Activated CD8-positive, alpha-beta memory T cell treated with anti-CD3 and anti-CD28 coated beads, Interleukin-2, amount 10 ng/mL, durations not matched to agents 7 days and 5 days (primary cell): ENCODE measurements at places on chromosomes 3 and 15. TPM values are rescaled to one million over a fixed set of nuclear protein-coding genes. Genes with fewer than 3 reads are reported as not detected.

DNA sequence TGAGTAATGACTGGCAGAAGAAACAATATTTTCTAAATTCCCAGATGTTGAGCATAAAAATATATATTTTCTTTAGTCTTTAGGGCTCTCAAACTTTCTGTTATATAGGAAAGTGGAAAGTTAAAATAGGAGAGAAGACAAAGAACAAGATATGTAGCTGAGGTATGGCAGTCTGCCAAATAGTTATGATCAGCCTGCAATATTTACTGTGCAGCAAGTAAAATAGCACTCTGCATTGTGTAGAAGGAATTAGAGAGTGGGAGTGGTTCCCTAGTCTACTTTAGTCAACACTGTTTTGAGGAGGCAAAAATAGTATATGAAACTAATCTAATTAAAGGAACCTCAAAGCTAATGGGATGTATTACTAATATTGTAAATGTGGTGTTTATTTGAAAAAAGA lies 978.1 kb upstream of the ALCAM start:
- DNase-seq = no peak
- H3K36me3 ChIP-seq = no peaks in the 10 kb centered on the region
- H3K4me3 ChIP-seq = no peak overlapping the region
- H3K27me3 ChIP-seq = no peaks in the 10 kb centered on the region

DNA sequence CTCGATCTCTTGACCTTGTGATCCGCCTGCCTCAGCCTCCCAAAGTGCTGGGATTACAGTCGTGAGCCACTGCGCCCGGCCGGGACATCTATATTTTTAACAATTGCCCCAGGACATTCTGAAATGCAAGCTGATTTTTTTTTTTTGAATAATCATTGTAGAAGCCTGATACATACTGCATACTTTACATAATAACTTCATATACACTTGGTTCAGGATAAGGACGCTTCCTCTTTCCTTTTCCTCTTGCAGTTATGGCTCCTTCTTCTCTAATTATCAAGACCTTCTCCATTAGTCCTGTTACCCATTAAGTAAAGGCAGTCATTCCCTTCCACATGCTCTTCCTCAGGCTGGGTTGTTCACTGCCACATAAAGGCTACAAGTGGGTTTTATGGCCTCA lies 58.3 kb downstream of the SLCO3A1 start:
- no peak overlapping the region for H3K27ac ChIP-seq
- peaks cover 2% of the 10 kb centered on the region for H3K4me1 ChIP-seq
- H3K27me3 ChIP-seq = no peaks in the 10 kb centered on the region
- H3K36me3 ChIP-seq = peaks cover 4% of the 10 kb centered on the region
- no peak for DNase-seq

- H3K4me3 ChIP-seq = no peak overlapping the region
- DNase-seq = no peak
- no peak overlapping the region for H3K27ac ChIP-seq
Observed at GRCh38 chr3:41288785-41289184, 89.5 kb downstream of the CTNNB1 start.

GRCh38 chr15:78049691-78050440 lies 27.6 kb downstream of the TBC1D2B start:
- peak; percentile 88 for DNase-seq
- peak overlapping the region; percentile 48 for H3K4me3 ChIP-seq

Gene GCNT3
- total RNA-seq = not detected

DNA sequence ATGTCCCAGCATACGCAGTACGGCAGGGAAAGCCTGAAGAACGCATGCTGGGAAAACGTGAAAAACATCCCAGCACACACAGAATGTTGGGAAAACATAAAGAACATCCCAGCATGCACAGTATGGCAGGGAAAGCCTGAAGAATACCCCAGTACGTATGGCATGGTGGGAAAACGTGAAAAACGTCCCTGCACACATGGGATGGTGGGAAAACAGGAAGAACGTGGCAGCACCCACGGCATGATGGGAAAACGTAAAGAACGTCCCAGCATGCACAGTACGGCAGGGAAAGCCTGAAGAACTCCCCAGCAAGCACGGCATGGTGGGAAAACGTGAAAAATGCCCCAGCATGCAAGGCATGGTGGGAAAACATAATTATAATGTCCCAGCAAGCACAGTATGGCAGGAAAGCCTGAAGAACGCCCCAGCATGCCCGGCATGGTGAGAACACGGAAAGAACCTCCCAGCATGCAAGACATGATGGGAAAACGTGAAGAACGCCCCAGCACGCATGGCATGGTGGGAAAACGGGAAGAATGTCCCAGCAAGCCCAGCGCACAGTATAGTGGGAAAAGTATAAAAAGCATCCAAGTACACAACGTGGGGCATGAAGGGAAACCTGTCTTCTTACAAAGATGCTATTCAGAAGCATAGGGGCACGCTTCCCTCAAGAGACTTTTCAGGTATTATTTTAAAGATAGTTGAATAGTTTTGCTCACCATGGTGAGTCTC lies 128.3 kb downstream of the OCA2 start:
- no peaks in the 10 kb centered on the region for H3K36me3 ChIP-seq
- H3K4me3 ChIP-seq = no peak overlapping the region
- no peaks in the 10 kb centered on the region for H3K27me3 ChIP-seq

- H3K27me3 ChIP-seq = no peaks in the 10 kb centered on the region
- peaks cover 7% of the 10 kb centered on the region for H3K4me1 ChIP-seq
- peaks cover 23% of the 10 kb centered on the region for H3K36me3 ChIP-seq
Observed at GRCh38 chr3:53318522-53318921, 28.8 kb downstream of the DCP1A start.

Gene CRYGS
- total RNA-seq = 4.7 TPM

GRCh38 chr15:35014241-35014640 lies 26.2 kb upstream of the ZNF770 start:
- H3K27me3 ChIP-seq = peaks cover 14% of the 10 kb centered on the region
- no peaks in the 10 kb centered on the region for H3K36me3 ChIP-seq
- DNase-seq = no peak
- no peaks in the 10 kb centered on the region for H3K4me1 ChIP-seq

GRCh38 chr15:71042356-71042922 lies 72.8 kb upstream of the THSD4 start:
- no peak for DNase-seq
- H3K4me3 ChIP-seq = no peak overlapping the region
- H3K36me3 ChIP-seq = no peaks in the 10 kb centered on the region
- H3K27me3 ChIP-seq = peaks cover 2% of the 10 kb centered on the region
- no peaks in the 10 kb centered on the region for H3K4me1 ChIP-seq
- H3K27ac ChIP-seq = no peak overlapping the region

DNA sequence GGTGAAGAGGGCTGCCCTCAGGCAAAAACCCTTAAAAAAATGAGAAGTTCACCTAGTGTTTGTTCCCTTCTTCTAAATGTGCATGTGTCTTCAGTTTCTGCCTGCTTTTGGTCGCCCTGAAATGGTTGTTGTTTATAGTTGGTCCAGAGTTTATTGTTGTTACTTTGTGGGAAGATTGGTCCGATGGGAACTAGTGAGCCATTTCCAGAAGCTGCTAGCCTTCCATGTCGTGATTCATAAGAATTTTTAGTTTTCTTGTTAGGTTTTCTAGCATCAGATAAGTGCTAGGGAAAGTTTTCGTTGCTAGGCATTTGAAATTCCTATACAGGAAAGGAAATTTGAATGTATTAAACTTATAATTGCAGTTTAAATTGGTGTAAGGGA lies 33.7 kb downstream of the IFT122 start:
- DNase-seq = no peak
- no peak overlapping the region for H3K4me3 ChIP-seq
- peaks cover 10% of the 10 kb centered on the region for H3K36me3 ChIP-seq

GRCh38 chr3:39325236-39325635 lies 4.3 kb upstream of the CCR8 start:
- H3K36me3 ChIP-seq = peaks cover 22% of the 10 kb centered on the region
- H3K4me1 ChIP-seq = peaks cover 82% of the 10 kb centered on the region
- H3K27ac ChIP-seq = peak overlapping the region; percentile 38
- no peak overlapping the region for H3K4me3 ChIP-seq
- H3K27me3 ChIP-seq = peaks cover 6% of the 10 kb centered on the region

DNA sequence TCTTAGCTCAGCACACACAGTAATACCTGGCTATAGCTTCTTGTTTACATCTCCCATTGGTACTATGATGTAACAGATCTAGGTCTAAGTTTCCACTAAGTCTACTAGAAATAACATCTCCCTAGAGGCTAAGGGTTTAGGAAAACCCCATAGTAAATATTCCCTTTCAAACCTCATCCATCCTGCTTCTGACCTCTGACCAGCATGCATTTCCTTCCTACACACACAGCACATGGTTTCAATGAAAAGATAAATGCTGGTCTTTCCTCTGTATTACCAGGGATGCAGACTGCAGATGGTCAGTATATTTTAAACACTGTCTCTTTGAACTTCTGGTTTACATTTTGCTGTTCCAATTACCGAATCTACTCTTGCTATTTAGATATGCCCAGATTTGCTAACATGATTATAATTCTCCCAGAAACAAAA lies 96.6 kb downstream of the EFL1 start:
- no peak overlapping the region for H3K4me3 ChIP-seq
- no peak for DNase-seq
- H3K27me3 ChIP-seq = no peaks in the 10 kb centered on the region
- no peak overlapping the region for H3K27ac ChIP-seq
- peaks cover 22% of the 10 kb centered on the region for H3K36me3 ChIP-seq

DNA sequence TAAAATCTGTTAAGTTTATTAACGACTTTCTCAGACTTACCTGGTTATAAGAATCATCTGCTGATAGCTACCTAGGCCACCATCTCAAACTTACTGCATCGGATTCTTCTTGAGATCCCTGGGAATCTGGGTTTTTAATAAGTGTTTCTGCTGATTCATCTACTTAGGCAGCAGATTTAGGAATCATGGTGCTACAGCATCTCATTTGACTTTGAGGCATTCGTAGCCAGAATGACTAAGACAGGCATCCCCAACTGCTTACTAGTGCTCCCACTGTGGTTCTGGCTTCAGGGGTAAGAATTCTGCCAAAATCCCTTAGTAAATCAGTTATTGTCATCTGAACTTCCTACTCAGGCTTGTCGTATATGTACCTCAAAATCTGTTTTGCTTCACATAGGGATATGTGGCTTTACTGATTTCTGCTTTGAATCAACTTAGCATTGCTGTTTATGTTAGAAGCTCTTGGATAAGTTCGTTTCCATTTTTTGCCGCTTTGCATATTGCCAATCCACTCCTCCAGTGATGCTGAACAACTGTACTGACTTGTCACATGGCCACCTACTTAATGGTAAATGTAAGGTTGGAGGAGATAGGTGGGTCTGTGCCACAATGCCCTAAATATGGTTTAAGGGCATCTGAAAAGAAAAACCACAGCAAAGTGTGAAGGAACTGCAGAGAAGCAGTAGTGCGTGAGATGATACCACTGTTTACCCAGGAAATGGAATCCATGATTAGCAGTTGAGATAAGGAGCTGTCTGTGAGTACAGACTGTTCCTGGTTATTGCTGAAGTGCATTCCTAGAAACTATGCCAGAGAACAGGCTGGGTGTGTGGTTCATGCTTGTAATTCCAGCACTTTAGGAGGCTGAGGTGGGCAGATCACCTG lies 60.3 kb downstream of the MAP6D1 start:
- H3K27ac ChIP-seq = peak overlapping the region; percentile 3
- H3K36me3 ChIP-seq = peaks cover 34% of the 10 kb centered on the region
- no peaks in the 10 kb centered on the region for H3K27me3 ChIP-seq
- peaks cover 19% of the 10 kb centered on the region for H3K4me1 ChIP-seq
- no peak for DNase-seq

Gene NIT2
- total RNA-seq = 45.5 TPM

DNA sequence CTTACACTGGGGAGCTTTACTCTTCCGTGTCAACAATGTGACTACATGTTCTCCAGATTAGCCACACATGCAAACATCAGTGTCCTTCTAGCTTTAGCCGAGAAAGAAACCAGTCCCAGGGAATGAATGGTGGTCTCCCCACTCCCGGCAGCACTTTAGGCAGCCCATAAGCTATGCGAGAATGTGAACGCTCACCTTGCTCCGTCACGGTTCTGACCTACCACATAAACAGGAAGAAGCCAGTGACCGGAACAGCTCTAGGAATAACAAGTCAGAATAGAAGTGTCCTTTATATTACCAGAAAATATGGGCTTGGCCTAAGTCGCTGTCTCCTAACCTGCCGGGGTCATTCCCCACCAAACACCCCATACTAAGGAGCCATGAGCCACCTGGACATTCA lies 98.0 kb upstream of the ABHD17C start:
- H3K4me3 ChIP-seq = no peak overlapping the region
- H3K27me3 ChIP-seq = peaks cover 12% of the 10 kb centered on the region
- no peaks in the 10 kb centered on the region for H3K36me3 ChIP-seq
- no peak overlapping the region for H3K27ac ChIP-seq
- no peaks in the 10 kb centered on the region for H3K4me1 ChIP-seq

Gene LINGO1
- not detected for total RNA-seq

GRCh38 chr15:61144055-61144454 lies 85.0 kb downstream of the RORA start:
- no peaks in the 10 kb centered on the region for H3K4me1 ChIP-seq
- no peak overlapping the region for H3K27ac ChIP-seq
- no peaks in the 10 kb centered on the region for H3K36me3 ChIP-seq
- peaks cover 66% of the 10 kb centered on the region for H3K27me3 ChIP-seq

DNA sequence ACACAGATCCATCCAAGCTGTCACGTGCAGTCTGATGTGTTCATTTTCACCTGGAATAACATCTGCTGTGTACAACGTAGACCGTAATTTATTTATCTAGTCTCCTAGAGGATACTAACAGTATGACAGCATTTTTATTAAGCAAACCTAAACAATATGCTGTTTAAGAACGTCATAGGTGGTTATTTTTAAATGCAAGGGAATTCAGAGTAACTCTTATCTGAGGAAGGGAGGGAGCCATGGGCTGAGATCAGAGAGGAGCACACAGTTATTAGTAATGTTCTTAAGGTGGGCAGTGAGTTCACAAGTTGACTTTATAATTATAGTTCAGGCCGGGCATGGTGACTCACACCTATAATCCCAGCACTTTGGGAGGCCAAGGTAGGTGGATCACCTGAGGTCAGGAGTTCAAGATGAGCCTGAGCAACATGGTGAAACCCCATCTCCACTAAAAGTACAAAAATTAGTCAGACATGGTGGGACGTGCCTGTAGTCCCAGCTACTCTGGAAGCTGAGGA lies 193.6 kb downstream of the UACA start:
- H3K36me3 ChIP-seq = peaks cover 3% of the 10 kb centered on the region
- no peak for DNase-seq
- H3K27me3 ChIP-seq = peaks cover 27% of the 10 kb centered on the region
- H3K27ac ChIP-seq = no peak overlapping the region
